ENCODE measurements at places on chromosomes 2 and 18.

DNA sequence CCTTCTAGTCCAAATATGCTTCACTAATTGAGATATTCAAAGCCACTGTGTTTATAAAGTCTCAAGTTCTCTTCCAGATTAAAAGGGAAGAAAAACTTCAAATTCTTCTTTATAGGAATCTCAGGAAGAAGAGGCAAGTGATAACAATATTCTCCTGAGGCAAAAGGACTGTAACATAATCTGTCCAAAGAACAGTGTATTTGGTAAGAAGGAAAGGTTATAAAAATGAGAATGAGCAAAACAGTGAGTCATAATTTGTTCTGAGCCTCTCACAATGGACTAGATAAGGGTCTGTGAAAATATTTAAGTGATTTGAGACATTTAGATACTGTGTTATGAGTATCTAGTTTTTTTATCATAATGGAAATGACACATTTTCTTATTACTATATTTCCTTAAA lies 44.3 kb downstream of the SNRPD1 start:
- DNase-seq: no peak

DNA sequence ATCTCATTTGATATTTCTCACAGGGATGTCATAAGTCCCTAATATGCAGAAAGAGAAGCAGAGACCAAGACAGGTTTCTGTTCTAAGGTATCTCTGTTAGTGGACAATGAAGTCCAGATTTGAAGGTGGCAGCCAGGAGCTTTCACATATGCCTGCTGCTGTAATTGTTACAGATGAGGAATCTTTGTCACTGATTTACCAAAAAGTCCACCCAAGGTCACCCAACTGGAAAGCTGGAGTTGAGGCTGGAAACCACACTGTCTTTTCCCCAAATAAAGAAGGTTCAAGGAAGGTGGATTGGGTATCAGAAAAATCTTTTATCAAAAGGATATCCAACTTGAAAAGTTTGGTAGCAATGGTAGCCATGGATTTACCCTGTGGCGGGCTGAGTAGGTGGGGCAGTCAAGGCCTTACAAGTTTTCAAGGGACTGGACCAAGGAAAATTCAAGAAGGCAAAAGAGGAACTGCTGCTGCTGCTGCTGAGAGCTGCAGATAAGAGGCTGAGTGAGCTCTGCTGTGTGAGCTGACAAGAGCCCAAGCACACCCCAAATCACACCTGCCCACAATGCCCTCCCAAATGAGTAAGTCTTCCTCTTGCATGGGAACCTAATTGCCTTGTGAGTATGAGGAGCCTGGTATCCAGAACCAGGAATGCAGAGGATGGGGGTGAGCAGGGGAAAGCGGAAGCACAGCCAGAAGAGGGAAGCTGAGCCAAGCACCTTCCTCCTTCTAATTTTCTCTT lies 241.2 kb downstream of the ANAPC1 start:
- no peak for DNase-seq

DNA sequence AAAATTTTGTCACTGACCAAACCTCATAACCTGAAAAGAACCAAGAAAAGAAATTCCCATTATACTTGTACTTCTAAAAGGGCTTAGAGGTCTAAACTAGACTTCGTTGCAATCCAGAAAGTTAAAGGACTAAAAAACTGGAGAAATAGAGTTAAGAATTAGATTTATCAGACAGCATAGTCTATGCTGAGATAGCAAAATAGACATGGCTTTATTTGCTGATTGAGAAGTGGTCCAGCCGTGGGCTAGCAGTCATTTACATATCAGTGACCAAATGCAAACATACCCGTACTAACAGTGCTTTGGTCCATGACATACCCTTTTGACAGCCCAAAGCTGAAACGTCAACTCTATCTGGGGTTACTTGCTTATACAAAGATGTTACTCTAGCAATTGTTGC lies 223.5 kb downstream of the AGPS start:
- no peak for DNase-seq

DNA sequence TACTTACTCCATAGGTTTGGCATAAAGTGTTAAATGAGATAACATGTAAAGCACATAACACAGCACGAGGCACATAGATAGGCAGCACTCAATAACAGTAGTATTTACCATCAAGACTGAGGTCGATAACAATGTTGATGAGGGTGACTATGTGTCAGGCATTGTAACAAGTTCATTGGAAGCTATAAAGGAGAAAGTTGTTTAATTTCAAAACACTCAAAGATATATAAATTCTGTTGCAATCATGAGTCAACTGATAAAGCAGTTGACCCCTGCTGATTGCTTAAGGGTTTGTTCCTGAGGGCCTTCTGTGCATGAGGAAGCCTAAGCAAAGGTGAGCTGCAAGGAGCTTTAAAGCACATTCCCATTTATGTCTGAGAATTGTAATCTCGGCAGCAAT lies 760.5 kb downstream of the SATB2 start:
- DNase-seq: no peak

- no peak for DNase-seq
These were observed 68.5 kb downstream of the NRP2 start for GRCh38 chr2:205750797-205751196.

DNA sequence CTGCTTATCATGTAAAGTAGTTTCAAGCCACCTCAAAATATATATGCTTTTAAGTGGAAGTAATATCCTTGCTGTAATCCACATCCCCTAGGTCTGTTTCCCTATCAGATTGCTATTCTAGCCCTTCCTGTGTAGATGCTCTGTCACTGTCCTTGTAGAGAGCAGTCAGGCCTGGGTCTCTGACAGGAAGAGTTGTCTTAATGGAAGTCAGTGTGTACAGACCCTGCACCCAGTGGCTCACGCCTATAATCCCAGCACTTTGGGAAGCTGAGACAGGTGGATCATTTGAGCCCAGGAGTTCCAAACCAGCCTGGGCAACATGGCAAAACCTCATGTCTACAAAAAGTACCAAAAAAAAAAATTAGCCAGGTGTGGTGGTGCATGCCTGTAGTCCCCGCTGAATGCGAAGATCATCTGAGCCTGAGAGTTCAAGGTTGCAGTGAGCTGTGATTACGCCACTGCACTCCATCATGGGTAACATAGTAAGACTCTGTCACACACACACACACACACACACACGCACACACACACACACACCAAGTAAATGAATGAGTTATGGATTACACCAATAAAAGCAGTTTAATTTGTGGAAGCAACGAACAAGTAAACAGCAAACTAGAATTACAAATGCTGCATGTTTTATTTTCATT lies 70.2 kb upstream of the DSC1 start:
- DNase-seq: no peak

DNA sequence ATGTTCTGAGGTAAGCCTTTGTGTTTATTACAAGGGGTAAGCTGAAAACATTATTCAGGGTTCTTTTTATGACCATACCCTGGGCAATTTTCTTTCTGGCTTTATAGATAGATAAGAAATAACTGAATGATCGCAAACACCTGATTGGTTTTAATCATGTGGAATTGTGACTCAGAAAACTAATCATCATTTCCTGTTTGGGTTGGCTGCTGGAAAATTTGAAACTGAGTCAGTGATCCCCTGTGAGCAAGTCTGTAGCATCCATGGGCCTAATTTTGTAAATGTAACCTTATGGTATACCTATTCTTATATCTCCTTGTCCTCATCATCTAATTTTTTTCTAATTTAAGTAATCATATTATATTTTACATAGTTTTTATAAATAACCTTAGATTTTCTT lies 34.3 kb downstream of the CCDC68 start:
- DNase-seq: no peak

- DNase-seq: no peak
These were observed at the start of gene GREB1L for GRCh38 chr18:21242141-21242779. Gene GREB1L (plus strand): TSS chr18:21242232. CDS start chr18:21383519, 141,287 bp downstream.

DNA sequence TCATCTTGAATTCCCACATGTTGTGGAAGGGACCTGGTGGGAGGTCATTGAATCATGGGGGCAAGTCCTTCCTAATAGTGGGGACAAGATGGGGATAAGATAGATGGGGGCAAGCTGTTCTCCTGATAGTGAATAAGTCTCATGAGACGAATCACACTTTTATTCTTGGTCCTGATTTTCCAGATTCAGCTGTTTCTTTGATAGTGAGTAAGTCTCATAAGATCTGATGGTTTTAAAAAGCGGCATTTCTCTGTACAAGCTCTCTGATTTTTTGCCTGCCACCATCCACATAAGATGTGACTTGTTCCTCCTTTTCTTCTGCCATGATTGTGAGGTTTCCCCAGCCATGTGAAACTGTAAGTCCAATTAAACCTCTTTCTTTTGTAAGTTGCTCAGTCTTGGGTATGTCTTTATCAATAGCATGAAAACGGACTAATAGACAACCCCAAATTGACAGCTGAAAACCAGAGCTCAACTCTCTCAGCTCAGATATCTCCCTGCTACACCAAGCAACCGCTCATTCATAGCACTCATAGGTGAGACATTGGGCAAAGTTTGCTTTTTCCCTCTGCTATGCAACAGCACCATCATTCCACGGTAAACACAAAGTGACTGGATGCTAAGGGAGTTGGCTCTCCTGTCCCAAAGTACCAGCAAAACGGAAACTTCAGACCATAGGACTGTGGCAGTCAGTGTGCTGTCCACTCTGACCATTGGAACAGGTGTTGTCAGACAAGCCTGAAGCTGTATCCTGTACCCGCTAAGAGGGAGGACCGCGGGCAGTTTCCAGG lies 44.9 kb upstream of the TBC1D8 start:
- DNase-seq: no peak

DNA sequence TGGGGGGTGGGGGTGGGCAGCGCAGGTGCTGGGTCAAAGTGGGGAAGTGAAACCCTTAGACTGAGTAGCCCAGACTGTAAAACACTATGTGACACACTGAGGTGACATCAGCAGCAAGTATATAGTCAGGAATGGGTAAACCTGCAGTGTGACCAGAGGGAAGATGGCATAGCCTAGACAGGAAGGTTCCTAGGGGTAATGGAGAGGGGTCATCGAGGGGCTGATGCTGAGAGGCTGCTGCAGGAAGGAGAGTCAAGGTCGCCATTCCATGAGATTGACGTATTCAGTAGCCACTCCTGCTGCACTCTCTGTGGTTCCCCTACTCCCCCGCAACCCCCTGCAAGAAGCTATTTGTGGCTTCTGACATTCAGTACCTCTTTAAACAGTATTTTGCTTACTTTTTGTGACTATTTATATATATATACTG lies 111.7 kb downstream of the CHST9 start:
- no peak for DNase-seq

GRCh38 chr18:67266246-67267237 lies 250.0 kb downstream of the DSEL start:
- DNase-seq: no peak

GRCh38 chr2:212538305-212539071 lies at the start of gene ERBB4:
Gene ERBB4 (minus strand): TSS chr2:212538802. CDS start chr2:212538530, 272 bp downstream.
- no peak for DNase-seq

GRCh38 chr2:197560146-197560665 lies 44.3 kb downstream of the MOB4 start:
- DNase-seq: no peak

DNA sequence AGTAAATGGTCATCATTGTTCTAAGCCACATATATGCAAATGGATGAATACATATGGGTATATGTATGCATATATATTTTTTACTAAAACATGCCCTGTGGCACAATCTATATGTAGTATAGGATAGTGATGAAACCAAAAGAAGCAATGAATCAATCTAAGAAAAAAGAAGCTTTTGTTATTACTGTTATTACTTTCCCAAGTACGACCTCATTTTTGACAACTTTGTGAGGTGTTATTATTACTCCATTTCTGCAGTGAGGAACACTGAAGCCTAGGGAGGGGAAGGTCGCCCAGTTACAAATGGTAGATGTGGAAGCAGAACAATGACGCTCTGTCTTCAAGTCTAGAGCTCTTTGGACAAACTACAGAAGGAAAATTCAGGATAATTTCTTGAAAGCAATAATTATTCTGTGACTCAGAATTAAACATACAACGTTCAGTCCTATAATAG lies 38.3 kb downstream of the STAT4 start:
- no peak for DNase-seq

- no peak for DNase-seq
These were observed 22.6 kb downstream of the ST6GAL2 start for GRCh38 chr2:106863387-106863786.

DNA sequence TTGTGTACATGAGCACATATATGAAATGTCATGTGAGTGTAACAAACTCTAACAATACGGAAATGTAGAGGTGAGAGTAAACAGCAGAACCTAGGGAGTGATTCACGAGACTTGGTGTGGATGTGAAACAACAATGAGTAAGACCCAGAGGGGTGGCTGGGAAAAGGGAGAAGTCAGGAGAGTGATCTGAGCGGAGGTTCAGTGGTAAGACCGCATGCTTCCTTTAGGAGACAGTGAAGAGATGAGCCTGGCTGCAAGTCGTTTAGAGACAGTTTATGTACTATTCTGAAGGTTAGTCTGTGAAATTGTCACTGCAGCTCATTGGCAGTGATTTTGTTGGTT lies 150.6 kb downstream of the PRPF40A start:
- DNase-seq: no peak

DNA sequence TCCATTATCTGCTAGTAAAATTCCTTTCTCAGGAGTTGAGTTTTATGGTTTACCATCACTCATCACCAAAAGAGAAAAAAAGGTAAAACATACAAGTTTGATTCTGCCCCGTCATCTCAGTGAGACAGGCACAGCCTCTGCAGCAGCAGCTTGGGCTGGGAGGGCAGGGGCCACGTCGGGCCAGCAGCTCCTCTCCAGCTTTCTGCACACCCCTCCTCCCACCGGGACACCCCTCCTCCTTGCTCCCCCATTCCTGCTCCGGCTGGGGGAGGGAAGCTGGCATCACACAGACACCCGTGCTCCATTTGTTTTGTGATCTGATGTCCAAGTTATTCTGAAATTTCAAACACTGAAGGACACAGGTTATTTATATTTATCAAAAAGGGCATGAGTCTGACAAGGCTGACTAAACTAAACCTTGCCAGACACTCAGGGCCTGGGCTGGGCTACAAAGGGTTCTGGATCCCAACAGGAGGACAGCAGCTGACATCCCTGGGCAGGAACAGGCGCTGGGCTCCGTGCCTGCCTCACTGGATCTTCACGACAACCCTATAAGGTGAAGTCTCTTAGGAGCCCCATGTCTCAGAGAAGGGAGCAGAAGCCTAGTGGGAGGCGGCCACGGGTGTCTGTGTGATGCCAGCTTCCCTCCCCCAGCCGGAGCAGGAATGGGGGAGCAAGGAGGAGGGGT lies 71.4 kb downstream of the HDAC4 start:
- DNase-seq: no peak

GRCh38 chr2:55839182-55839819 lies 84.3 kb downstream of the EFEMP1 start:
- DNase-seq: no peak

GRCh38 chr2:11850082-11850481 lies 103.7 kb downstream of the LPIN1 start:
- DNase-seq: no peak

GRCh38 chr2:158994920-158995676 lies 26.7 kb downstream of the TANC1 start:
- no peak for DNase-seq

- peak; percentile 28 for DNase-seq
These were observed 1.4 kb downstream of the PHLPP1 start for GRCh38 chr18:62716619-62717168.

- DNase-seq: no peak
These were observed 29.2 kb upstream of the CCDC178 start for GRCh38 chr18:33469699-33470098.

GRCh38 chr2:69950241-69950640 lies 11.2 kb downstream of the ASPRV1 start:
- DNase-seq: no peak
